ENCODE measurements at places on chromosomes 11 and 22.

GRCh38 chr22:31177420-31178162 lies 17.6 kb downstream of the RNF185 start:
- DNase-seq, result no peak

GRCh38 chr11:47870404-47870803 lies 22.3 kb upstream of the NUP160 start:
- DNase-seq, result no peak

DNA sequence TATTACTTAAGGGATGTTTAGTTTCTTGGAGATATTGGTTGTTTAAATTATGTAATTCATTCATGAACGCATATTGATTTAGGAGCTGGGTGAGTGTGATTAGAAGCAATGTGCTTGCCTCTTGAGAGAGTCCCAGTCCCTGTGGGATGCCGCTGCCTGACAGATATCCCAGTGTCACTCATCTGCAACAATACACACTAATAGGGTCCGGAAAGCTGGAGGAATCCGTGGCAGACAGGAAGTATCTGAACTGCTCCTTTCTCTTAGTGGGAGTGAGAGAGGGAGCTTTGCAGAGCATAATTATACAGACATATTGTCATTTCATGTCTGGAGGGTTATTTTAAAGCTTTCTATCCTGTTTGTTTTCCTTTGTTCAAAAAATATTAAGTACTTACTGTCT lies 17.4 kb downstream of the AMOTL1 start:
- no peak for DNase-seq

DNA sequence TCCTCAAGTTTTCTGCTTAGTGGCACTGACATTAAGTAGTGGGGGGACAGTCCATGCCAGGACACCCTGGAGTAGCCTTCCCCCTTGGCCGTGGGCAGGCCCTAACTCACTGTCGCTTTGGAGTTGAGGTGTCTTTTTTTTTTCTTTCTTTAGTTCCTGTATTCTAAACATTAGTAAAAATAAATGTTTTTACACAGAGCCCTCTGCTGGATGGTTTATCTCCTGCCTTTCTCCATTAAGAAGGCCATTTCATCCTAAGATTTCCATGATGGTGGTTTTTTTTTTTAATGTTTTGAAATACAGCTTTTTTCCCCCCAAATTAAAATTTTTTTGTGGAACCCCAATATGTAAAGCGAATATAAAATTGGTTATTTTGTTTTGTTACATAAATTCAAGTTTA lies 1.8 kb upstream of the TIGD3 start:
- no peak for DNase-seq

DNA sequence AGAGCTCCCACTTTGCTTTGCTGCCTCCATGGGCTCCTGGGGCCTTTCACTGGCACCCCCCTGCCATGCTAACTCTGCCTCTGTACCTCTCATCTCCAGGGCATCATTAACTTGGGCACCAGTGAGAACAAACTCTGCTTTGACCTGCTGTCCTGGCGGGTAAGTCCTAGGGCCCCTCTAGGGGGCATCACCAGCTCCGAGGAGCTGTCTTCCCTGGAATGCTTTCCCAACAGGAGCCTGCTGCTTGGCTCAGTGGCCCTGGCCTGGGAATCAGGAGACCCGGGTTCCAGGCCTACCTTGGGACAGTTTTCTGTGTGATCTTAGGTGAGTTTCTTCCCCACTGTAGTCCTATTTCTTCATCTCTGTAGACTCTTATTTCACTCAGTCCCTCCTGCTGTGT lies 5.1 kb downstream of the ACCS start:
- DNase-seq, result no peak

DNA sequence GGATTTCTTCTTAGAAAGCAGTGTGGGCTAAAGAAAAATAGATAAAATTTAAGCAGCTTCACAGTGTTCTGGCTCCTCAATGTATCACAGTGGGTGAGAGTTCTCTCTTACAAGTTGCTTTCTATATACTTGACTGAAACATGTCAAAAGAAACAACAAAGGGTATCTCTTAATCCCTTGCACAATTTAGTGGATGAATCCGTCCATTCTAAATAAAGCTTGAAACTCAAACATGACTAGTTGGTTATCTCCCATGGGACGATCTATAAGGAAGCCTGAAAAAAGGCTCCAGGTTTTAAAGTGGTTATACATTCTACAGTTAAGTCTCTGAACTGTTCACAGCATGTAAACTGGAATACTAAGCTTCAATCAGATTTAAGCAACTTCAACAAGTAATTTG lies 993.1 kb upstream of the CNTN5 start:
- no peak for DNase-seq

Data from endothelial cell (in vitro differentiated cells).